Immature natural killer cell (primary cell): ENCODE measurements at places on chromosomes 7 and 10. TPM values are rescaled to one million over a fixed set of nuclear protein-coding genes. Genes with fewer than 3 reads are reported as not detected.

DNA sequence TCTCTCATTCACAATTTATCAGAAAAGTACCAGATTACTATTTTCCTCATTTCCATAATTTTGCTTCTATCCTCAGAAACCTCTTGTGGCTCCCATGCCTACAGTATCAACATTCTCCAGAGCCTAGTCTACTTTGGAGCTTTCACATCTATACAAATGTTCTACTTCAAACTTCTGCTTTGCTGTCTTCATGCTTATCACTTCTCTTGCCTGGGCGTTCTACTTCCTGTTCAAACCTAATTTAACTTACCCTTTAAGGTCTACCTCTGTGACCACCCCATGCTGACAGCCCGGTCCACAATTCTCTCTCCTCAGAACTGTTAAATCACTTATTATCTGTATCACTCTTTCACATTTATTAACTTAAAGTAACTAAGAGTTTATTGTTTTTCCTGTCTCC lies 6.1 kb upstream of the PTPN12 start:
- H3K36me3 ChIP-seq: no peaks in the 10 kb centered on the region
- peak overlapping the region; percentile 94 for H3K27ac ChIP-seq
- peaks cover 36% of the 10 kb centered on the region for H3K4me1 ChIP-seq
- no peaks in the 10 kb centered on the region for H3K27me3 ChIP-seq
- H3K4me3 ChIP-seq: peak overlapping the region; percentile 86

Gene GIMAP5
- 123 TPM for polyA plus RNA-seq

Gene IGF2BP3
- 0.76 TPM for polyA plus RNA-seq

Gene CRPPA
- polyA plus RNA-seq: 0.65 TPM
